ENCODE measurements at places on chromosomes 5 and 9.
A peak's percentile ranks its signal among the peaks of the same experiment; 100 is the strongest.

DNA sequence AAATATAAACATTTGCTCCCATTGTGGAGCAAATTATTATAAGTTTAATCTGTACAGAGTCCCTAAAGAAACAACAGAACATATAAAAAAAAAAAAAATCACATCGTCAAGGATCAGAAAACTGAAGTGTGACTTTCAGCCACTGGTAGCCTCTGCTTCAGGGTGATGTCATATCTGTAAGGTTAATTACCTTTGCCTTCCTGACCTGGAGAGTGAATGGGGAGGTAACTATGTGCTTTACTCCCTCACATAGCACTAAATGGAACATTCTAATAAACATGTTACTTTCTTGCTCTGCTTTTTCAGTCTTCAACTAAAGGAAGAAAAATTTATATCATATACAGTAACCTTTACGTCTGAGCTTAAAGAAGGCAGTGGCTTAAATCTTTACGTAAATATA lies 70.3 kb upstream of the TRPM3 start:
- DNase-seq: no peak

- peak; percentile 6 for DNase-seq
These were observed 591 bp downstream of the ABCA1 start for GRCh38 chr9:104927216-104927911.

DNA sequence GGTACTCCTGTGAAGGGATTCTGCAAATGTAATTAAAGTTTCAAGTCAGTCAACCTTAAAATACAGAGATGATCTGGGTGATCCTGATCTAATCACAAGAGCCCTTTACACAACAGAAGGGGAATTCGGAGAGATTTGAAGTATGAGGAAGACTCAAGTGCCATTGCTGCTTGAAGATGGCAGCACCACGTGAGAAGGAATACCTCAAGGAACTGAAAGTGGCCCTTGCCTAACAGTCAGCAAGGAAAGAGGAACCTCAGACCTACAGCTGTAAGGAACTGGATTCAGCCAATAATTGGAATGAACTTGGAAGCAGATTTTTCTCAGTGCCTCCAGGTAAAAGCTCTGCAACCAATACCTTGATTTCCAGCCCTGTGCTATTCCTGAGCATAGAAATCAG lies 87.4 kb downstream of the THBS4 start:
- DNase-seq: peak; percentile 52

- DNase-seq: no peak
These were observed 173.2 kb downstream of the GAS1 start for GRCh38 chr9:86774116-86774515.

DNA sequence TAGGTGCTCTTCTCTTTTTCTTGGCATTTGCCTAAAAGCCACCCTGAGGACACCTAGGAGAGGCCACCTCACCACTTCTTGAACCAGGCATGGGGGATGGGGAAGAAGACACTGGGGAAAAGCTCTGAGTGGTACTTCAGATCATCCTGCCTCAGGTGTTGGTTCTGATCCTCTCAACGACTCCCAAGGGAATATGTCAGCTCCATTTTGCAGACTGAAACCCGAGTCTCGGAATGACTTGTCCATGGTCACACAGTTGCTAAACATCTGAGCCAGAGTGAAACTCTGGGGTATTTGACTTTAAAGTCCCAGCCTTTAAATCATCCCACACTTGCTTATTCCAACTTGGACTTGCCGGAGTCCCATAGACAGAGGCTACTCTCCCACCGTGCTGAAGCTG lies 120.6 kb upstream of the GABRP start:
- no peak for DNase-seq

DNA sequence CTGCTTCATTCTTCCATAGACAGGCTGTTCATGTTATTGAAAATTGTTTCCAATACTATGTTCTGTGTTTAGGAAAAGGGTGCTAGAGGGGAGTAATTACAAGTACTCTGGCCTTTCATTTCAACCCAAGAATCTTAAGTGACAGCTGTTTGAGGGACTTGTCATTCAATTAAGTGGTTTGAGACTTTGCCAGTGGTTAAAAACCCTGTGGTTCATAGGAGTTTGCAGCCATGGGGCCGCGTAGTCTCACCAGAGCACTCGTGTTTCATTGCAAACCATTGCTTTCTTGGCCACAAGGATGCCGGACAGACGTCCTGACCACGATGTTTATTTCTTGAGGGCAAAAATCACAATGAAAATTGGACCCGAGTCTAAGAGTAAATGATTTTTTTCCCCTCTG lies 248.8 kb downstream of the NNT start:
- no peak for DNase-seq

- DNase-seq: no peak
These were observed 321.9 kb downstream of the GADD45G start for GRCh38 chr9:89926691-89927220.

DNA sequence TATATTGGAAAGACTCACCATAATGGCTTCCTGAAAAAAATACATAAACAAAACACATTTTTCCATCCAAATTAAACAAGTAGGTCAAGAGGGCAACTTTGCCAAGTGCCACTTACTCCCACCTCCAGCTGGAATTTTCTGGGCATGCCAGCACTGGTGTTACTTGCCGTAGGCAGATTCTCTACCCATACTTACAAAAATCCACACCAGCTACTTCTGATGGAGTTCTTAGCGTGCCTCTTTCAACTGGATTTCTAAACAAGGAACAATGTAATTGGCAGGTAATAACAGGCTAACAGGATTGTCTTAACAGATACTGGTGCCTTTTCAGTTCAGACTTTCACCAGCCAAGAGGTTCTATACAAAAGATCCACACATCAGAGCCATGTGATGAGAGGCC lies 301.4 kb downstream of the MLLT3 start:
- no peak for DNase-seq

DNA sequence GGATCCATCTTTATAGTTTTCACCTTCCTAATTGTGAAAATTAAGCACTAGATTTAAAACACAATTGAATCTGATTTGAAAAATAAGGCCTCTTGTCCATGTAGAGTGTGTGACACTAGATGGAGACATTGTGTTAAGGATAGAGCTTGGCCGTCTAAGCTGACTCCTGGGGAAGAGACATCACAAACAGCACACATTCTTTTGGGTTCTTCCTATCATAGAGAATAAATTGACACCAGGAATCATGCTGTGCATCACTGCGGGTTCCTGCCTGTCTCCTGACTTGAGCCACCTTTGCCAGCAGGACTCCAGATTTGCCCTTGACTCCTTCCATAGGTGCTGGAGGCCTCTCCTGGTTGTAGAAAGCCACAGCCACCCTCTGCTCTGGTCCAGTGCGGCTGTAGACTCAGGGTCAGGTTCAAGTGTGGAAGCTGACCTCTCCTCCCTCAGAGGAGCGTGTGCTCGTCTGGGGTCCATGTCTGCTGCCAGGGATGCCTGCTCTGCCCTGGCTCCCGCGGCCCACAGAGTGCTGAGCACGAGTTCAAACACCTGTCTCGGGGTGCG lies 11.2 kb downstream of the ROPN1L start:
- peak; percentile 26 for DNase-seq

- DNase-seq: peak; percentile 63
These were observed 1.0 kb downstream of the KLF9 start for GRCh38 chr9:70413464-70413798.

GRCh38 chr5:148937239-148937638 lies 110.8 kb downstream of the ADRB2 start:
- no peak for DNase-seq

DNA sequence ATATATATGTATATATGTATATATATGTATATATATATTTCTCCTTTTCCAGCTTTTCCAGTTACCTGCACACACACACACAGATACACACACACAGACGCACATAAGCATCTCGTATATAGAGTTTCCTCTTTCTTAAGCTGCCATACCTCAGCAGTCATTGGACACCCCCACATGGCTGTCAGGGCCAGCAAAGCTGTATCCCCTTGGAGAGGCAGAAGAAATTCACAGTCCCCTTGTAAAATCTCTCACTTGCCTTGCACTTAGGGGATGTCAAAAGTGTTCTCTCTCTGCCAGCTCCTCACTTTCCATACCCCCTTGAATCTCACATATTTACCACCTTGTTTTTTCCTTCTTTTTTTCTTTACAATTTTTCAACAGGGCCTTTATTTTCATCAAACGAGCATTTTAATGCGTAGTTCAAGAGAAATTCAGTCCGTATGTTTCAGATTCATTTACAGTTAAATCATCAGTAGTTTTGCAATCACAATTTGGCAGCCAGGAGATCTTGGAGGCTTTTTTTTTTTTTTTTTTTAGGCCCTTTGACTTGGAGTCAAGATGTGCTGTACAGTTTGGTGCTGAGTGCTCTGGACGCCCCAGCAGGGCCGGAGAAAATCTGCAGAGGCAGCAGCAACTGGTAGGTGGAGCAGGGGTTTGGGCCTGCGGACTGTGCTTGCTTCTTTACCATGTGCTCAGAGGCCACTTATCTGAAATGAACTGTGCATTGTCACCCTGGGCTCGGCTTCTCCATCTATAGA lies 244.9 kb upstream of the KLF4 start:
- DNase-seq: no peak

- DNase-seq: no peak
These were observed at the start of gene STOM for GRCh38 chr9:121369595-121370265. Gene STOM (minus strand): TSS chr9:121370250. CDS start chr9:121370187, 63 bp downstream.

DNA sequence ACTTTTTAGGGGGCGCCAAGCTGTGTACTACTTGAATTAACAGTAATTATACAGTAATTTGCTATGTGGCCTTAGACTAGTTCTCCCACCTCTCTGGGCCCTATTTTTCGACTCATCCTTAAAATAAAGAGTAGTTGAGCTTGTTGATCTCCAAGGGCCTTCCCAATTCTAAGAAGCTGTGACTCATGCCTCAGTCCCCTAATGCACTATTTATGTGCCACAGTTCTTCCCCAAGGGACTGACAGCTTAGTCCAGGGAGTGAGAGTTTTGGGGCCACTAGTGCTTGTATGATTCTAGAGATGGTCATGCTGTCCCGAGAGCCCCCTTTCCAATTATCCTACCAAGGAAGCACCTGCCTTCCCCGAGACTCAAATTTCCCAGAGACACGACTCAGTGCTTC lies 149.7 kb downstream of the PAPPA start:
- DNase-seq: no peak

DNA sequence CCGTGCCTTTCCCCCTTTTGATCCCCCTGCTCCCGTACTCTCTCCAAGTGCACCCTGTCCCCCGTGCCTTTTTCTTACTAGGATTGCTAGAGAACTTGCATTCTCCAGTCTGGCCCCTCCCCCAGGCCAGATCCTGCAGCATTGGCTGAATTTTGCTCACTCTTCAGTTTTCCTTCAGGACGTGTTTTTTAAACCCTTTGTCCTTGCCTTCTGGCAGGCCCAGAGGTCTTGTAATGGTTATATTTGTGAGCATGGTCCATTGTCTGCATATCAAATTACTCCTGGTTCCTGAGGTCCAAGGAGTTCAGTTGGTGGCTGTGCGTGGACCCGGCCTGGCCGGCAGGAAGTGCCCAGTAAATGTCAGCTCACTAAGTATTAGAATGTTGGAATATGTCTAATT lies 606 bp downstream of the TBC1D13 start:
- no peak for DNase-seq

GRCh38 chr5:86461169-86461956 lies 156.4 kb upstream of the COX7C start:
- no peak for DNase-seq

All from CD4-positive, alpha-beta T cell treated with Interferon gamma for 1 hour (primary cell).